Stimulated activated CD8-positive, alpha-beta memory T cell treated with anti-CD3 and anti-CD28 coated beads, Interleukin-12 subunit alpha, Interleukin-12 subunit beta, amount 100 ng/mL, for 4 hours (primary cell): ENCODE measurements at places on chromosomes 1 and 21.

- DNase-seq: no peak
Measured at GRCh38 chr21:28865488-28866186, 127.0 kb downstream of the LTN1 start.

GRCh38 chr1:230163205-230163604 lies 96.2 kb downstream of the GALNT2 start:
- no peak for DNase-seq

DNA sequence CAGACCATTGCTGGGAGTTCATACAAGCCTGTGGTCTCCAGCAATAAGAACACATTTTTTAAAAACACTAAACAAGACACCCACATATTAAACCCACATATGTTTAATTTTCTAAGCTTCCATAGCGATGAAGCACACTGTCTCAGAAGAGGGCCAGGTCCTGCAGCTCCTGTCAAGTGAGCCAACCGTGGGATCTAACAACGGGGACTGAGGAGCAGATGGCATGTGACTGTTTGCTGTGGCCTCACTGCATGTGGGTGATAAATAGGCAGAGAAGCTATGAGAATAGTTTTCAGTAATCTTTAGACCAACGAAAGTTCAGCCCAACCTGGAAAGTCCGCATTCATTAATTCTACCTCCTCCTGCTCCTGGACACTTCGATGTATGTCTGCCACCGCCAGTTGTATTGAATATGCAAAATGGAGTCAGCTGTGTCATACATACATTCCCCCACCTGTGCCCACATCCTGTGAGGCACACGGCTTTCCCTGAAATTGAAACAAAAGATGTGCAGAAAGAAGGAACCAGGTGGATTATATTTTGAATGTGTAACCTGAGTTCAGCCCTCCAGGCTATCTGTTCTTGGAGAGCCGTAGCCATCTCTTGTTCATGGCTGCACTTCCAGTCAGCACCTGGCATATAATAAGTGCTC lies 88.2 kb downstream of the MIS18A start:
- no peak for DNase-seq

- no peak for DNase-seq
Measured at GRCh38 chr21:37582590-37582989, 216.0 kb downstream of the DYRK1A start.
